ENCODE measurements at places on chromosomes 4 and X.

GRCh38 chr4:169272265-169272886 is 1.6 kb upstream of the SH3RF1 start:
- DNase-seq = no peak

DNA sequence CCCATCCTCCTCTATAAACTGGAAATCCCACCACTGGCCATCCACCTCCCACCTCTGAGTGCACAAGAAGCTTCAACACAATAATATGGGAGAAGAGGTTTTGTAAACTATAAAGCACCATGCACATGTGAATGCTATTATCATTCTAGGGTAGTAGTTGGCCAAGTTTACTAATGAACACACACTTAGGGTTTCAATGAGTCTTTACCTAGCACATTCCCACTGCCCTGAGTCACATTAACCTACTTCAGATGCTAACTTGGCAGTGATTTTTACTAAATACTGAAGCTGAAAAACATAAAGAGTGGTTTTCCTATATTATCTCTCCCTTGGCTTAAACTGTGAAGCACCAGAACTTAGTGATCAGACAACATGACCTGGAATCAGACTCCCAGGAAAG is 93.9 kb downstream of the SH3KBP1 start:
- DNase-seq = no peak

DNA sequence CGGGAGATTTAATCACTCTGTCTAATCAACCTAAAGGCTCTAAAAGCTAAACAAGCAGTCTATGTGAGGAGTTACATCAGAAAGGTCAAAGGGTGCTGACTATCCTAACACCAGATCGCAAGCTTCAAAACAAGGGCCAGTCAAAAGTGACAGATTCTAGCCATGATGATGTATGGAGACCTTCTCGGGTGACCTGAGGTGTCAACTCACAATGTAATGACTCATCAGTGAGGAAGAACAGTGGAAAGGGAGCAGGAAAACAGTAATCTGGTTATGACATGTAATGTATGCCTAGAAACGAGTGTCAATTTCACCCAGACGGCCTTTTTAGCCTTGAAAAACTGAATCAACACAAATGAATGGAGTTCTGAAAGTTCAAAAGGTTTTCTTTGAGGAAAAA is 375.3 kb downstream of the IDS start:
- DNase-seq = no peak

DNA sequence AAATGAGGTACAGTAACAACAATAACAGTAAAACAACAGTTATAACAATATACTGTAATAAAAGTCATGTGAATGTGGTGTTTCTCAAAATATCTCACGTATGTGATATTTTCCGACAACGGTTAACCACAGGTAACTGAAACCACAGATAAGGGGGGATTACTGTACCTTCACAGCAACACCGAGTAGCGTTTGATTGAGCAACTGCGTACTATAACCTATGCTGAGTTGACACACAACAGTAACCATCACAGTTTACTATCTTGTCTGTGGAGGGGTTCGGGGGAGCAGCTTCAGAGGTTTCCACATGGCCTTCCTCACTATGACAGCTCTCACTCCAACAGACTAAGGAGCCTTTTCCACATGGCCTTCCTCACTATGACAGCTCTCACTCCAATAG is 13.4 kb downstream of the RBMX2 start:
- DNase-seq = no peak

DNA sequence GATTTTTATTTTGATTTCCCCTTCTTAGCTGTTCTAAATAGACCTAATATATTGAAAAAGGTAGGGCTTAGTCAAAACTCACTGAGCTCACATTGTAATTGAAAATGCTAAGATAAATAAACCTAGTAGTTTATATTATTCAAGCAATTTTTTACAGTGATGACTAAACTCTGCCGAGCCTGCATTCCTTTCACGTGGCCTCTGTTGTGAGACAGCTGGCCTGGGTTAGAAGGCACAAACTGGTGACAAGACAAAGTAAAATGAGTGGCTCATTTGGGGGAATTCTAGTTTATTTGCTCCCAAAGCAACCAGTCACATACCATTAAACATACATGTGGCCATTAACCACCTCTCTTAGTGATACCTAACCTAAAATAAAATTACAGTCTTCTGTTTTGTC is 169.4 kb upstream of the TEX13C start:
- DNase-seq = no peak

DNA sequence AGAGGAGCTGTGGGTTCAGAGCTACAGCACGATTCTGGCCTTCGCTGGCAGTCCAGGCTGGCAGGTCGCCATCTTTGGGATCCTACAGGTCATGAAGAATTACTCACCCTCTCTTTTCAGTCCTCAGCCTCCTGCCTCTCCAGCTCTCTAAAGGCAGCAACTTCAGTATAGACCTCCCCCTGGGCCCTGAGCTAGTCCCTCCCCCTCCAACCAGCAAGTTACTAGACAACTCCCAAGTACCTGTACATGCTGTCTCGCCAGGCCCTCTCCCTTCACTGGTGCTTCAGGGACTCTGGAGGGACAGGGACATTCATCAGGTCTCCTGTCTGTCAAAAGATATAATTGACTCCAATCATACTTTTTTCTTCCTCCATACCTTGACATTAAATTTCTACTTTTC is at the start of gene GPR119:
TSS of gene GPR119 (minus strand) at position 155 of the 400 bp plus-strand sequence. CDS start 227 bp downstream, outside the sequence.
- DNase-seq = no peak

GRCh38 chr4:138561906-138562305 is 319.8 kb upstream of the SLC7A11 start:
- no peak for DNase-seq

- DNase-seq = no peak
These were observed 44.4 kb downstream of the PCGF3 start for GRCh38 chr4:749698-750666.

GRCh38 chr4:142091085-142091513 is 454.7 kb downstream of the IL15 start:
- DNase-seq = no peak

GRCh38 chr4:183960046-183960420 is 54.9 kb downstream of the STOX2 start:
- no peak for DNase-seq

GRCh38 chr4:182825003-182825402 is 92.2 kb downstream of the DCTD start:
- no peak for DNase-seq

DNA sequence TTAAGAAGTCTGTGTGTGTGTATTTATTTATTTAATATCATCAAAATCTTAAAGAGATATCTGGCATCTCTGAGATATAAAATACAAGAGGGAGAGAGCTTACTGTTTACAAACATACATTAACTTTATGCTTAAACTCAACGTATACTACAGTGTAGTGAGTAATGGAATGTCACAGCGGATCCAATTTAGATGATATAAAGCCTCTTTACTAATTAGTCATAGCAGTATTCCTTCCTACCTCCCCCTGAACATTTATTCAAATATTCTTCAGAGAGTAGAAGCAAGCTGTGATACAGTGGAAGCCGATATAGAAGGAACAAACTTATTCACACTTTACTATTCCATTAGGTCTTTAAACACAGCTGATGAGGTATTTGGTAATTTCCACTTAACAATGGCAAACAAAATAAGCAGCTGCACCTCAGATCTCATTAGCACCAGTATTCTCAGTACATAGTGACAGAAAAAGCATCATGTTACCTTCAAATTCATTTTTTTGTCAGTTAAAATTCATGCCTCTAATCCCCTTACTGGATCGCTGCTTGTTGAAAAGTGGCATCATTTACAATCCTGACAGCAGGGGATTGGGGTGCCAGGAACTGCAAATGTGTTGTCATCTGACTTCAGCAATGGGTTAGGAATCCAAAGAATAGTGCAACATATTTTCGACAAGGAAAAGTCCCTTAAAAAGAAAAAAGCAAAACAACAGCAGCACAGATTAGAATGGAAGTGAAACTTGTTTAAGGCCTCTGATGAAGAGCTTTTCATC is 658.7 kb upstream of the EPHA5 start:
- no peak for DNase-seq

DNA sequence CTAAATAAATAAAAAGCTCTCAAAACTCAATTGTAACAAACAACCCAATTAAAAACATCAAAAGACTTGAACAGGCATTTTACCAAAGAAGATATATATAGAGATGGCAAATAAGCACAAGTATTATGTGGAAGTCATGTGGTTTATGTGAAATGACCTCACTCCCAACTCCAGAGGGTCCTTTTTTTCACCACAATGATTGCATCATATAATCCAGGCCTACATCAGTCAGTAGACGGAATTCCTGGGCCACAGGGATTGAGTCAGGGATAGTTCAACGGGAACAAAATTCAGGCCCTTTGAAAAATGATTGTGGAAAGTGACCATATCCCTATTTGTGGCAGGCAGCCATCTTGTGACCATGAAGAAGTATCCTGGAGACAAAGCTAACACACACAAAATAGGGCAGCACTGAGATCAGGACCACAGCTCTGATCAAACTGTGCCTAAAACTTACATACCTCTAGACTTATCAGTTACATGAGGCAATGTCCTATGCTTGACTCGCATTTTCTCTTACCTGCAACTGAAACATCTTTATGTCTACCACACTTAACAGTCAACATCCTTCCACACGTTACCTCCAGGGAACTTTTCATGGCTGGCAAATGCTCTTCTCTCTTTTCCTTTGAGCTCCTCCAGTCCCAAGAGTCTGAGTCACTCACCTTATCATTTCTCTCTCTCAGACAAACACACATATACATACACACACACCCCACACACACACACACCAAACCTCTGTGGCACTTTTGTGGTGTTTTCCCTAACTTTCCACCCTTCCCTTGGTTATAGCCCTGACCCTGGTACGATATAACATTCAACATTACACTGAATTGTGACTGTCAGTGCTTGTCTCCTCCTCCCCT is 113.5 kb downstream of the PHF8 start:
- DNase-seq = no peak

DNA sequence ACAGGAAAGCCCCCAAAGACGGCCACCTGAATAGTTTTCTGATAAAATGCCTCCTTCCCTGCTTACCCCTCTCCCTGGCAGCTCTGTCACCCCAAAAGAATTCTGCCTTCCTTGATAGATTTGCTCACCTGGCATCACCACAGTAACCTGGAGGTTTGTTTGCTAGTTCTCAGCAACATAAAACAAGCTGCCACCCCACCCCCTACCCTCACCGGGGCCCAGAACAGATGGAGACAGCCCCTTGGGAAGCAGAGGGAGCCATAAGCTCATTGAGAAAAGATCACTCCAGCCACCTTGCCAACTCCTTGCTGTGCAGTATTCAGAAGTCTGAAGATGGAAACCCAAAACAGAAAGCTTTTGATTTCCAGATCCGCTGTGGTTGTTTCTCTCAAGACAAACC is 108.6 kb downstream of the DHX15 start:
- DNase-seq = no peak

DNA sequence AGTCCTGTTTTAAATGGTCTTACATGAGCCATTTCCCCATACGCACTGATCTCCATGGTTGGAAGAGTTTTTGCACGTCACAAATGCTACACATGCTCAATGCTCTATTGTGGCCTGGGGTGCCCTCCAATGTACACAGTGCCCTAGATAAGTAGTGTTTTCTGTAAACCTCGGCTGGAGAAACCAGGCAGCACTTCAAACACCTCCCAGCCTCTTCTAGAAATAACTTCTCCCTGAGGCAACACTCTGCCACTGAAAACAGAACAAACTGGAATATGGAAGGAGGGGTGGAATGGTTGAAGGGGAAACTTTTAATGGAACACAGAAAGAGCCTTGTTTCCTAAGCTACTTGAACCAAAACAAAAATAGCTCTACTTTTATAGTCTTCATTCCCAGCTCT is 123.9 kb upstream of the CBR4 start:
- DNase-seq = no peak

- no peak for DNase-seq
These were observed 64.9 kb upstream of the SOD3 start for GRCh38 chr4:24730256-24731001.

DNA sequence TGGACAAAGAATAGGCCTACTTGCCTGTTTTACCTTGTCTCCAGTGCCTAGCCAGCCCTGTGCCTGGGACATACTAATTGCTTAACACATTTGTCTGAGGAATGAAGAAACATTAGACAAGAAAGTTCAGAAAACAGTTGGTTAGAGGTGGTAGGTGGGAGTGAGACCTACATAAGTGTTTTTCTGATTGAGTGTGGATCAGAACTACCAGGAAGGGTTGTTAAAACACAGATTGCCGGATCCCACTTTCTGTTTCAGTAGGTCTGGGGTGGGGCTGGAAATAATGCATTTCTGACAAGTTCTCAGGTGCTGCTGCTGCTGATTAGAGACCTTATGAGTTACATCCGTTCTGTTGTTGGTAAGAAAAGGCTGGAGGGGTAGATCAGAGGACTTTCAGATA is 5.7 kb upstream of the JADE1 start:
- DNase-seq = no peak

GRCh38 chrX:104432321-104432720 is 133.7 kb upstream of the IL1RAPL2 start:
- DNase-seq = no peak

- no peak for DNase-seq
These were observed 25.8 kb downstream of the GAB1 start for GRCh38 chr4:143362349-143363046.

DNA sequence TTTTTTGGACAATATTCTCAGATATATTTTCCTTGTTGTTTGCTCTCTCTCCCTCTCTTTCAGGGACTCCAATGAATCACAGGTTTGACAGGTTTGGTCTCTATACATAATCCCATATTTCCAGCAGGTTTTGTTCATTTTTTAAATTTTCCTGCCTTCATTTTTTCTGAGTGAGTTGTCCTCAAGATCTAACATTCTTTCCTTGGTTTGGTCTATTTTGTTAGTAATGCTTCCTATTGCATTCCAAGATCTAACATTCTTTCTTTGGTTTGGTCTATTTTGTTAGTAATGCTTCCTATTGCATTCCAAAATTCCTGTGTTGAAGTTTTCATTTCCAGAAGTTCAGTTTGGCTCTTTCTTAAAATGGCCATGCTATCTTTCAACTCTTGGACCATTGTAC is 45.3 kb upstream of the ZMAT1 start:
- DNase-seq = no peak

DNA sequence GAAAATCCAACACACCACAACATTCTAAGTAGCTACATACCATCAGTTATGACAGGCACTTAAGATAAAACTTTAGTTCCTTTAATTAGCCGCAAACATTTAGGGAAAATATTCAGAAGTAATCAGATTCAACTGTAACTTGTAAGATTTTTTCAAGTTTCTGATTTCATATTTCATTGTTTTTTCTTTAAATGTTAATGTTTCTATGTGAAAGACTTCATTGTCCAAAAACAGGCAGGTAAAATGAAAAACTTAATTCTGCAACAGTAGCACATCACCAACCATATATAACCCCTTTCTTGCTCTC is 11.6 kb upstream of the ODAM start:
- DNase-seq = no peak
